Activated gamma-delta T cell treated with anti-CD3 and anti-CD28 coated beads, Interleukin-2, amount 50 U/mL, for 16 hours (primary cell): ENCODE measurements at places on chromosomes 12 and 14.
A peak's percentile ranks its signal among the peaks of the same experiment; 100 is the strongest.

DNA sequence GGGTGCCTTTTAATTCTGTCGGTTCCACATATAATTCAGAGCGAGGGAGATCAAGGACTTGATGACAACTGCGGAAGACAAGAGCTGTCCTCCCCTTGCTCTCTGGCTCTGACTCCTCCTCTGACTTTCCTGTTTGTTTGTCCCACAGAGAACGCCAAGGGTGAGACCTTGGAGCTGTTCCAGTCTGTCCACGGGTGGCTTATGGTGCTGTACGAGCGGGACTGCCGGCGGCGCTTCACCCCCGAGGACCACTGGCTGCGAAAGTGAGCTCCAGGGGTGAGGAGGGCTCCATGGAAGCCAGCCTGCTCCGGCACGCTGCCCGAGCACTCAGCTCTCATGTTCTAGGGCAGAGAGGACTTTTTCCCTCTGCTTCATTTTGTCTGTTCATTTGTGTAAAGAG lies 32.8 kb downstream of the UBE3B start:
- no peak for DNase-seq

DNA sequence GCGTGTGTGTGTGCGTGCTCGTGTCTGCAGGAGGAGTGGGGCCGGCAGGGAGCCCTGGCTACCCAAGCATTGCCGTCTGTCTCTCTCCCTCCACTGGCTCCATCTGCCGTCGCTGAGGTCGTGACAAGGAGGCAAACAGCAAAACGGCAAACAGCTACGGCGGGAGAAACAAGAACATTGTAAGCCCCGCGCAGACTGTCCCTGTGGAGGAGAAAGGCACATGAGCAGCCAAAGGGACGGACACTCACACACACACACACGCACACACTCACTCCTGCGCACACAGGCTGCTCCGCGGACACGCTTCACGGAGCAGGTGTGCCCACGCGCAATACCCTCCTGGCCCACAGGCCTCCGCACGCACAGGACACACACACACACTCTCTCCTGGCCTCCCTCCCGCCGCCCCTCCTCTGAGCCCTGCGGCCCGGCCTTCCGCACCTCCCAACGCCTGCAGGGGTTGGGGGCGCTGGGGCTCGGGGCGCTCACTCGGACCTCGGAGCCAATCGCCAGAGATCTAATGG lies 905 bp downstream of the CISTR start:
- DNase-seq: no peak

DNA sequence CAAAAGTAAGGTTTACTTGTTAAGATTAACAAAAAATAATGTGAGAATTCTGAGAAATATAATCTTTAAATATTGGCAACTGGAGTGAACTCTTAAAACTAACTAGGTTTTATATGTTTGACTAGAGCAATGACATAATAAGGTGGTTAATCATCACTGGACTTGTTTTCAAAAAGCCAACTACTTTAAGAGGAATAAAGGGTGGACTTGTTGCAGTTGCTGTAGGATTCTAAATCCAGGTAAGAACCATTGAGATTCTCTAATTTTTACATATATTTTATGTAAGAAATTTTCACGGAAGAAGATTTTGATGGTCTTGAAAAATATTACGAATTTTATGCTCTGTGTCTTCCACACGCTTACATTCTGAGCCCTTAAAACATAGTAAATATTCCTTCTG lies at the start of gene SLCO1B1:
Gene SLCO1B1 (plus strand): TSS at position 197 of the 400 bp plus-strand sequence. CDS start 10,381 bp downstream, outside the sequence.
- DNase-seq: no peak

GRCh38 chr12:62720661-62721330 lies 214.2 kb downstream of the PPM1H start:
- DNase-seq: no peak

- DNase-seq: no peak
Measured at GRCh38 chr12:91017043-91017442, 12.3 kb upstream of the EPYC start.

DNA sequence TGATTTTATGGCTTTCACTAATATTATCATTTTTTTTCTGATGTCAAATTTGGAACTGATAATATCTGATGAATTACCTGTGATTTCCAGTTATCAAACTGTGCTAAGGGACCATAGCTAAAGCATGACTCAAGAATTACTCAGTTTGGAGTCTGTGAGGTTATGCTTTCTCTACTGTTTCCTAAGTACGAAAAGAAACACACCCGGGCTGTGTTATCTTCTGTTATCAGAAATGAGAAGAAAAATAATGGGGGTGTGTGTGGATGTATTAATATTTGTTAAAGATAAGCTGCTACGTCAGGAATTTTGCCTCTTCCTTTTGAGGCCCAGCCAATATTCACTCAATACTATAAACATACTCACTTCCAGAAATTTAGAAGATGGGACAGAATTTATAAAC lies 1401.9 kb upstream of the FLRT2 start:
- DNase-seq: no peak

GRCh38 chr12:89691659-89692058 lies 17.0 kb downstream of the ATP2B1 start:
- DNase-seq: no peak

DNA sequence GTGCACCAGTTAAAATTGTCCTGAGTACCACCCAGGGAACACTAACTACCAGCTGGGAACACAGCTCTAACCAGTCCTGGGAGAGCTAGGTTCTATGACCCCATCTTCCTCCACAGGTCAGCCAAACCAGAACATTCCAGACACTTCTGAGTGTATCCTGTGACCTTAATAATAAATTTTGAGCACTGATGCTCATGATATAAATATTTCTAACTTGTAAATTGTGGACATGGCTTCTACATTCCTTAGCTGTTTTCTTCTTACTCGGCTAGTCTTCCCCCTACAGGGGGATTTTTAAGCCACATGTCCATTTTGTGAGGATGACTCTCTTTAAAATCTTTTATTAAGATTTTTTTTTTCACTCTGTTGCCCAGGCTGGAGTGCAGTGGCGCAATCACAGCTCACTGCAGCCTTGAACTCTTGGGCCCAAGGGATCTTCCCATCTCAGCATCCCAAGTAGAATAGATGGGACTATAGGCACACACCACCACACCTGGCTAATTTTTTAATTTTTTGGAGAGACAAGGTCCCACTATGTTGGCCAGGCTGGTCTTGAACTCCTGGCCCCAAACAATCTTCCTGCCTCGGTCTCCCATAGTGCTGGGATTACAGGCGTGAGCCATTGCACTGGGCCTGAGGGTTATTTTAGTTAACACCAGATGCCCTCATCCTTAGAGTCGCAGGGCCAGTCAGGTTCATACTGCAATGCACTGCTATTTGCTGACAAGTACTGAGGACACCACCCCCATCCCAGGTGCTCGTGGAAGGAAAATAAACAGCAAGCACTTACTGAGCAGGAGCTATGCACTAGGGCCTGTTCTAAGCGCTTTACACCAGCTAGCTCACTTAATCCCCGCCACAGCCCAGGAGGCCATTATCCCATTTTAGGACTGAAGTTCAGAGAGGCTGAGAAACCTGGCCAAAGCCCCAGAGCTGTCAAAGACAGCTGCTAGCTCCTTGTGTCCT lies 142.6 kb upstream of the NCOR2 start:
- DNase-seq: no peak

GRCh38 chr14:95256002-95256775 lies 63.5 kb downstream of the CLMN start:
- DNase-seq: no peak

GRCh38 chr12:49750027-49750995 lies 9.0 kb downstream of the TMBIM6 start:
- peak; percentile 36 for DNase-seq

GRCh38 chr12:67991158-67991557 lies 1.9 kb downstream of the IFNG-AS1 start:
- peak; percentile 47 for DNase-seq

- DNase-seq: no peak
Measured at GRCh38 chr14:26987744-26988363, 390.0 kb upstream of the NOVA1 start.

- no peak for DNase-seq
Measured at GRCh38 chr14:51962711-51963110, 26.6 kb upstream of the RTRAF start.

DNA sequence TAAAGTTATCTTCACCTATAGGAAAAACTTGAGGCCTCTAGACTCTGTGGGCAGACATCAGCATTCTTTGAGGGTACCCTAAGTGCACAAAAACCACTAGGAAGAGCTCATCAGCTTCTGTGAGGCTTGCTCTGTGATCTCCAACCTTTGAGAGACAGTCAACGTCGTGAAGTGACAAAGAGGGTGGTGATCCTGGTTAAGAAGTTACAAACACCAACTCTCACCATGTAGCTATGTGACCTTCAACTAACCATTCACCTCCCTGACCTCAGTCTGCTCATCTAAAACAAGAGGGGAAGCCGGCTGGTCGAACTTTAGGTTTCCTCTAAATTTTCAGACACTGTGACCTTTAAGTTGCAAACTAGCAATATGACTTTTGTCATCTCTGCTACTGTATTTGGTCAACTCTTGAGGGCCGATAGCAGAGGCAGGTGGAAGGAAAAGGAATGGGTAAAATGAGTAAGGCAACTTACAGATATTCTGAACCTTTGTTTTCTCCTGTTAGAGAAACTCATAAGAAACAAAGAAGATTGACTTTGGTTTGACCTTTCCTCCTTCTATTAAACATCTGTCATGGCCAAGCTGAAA lies 103.2 kb upstream of the PARP11 start:
- no peak for DNase-seq
